LHCN-M2 (cell line): ENCODE measurements at places on chromosomes 12 and 14. TPM values are rescaled to one million over a fixed set of nuclear protein-coding genes. Genes with fewer than 3 reads are reported as not detected.

- peak; percentile 53 for DNase-seq
These were observed 69.4 kb downstream of the ATXN2 start for GRCh38 chr12:111529424-111530368.

- DNase-seq, result no peak
These were observed 10.9 kb upstream of the METAP2 start for GRCh38 chr12:95463050-95463449.

Gene COL2A1
- total RNA-seq, result not detected in 2 replicates

DNA sequence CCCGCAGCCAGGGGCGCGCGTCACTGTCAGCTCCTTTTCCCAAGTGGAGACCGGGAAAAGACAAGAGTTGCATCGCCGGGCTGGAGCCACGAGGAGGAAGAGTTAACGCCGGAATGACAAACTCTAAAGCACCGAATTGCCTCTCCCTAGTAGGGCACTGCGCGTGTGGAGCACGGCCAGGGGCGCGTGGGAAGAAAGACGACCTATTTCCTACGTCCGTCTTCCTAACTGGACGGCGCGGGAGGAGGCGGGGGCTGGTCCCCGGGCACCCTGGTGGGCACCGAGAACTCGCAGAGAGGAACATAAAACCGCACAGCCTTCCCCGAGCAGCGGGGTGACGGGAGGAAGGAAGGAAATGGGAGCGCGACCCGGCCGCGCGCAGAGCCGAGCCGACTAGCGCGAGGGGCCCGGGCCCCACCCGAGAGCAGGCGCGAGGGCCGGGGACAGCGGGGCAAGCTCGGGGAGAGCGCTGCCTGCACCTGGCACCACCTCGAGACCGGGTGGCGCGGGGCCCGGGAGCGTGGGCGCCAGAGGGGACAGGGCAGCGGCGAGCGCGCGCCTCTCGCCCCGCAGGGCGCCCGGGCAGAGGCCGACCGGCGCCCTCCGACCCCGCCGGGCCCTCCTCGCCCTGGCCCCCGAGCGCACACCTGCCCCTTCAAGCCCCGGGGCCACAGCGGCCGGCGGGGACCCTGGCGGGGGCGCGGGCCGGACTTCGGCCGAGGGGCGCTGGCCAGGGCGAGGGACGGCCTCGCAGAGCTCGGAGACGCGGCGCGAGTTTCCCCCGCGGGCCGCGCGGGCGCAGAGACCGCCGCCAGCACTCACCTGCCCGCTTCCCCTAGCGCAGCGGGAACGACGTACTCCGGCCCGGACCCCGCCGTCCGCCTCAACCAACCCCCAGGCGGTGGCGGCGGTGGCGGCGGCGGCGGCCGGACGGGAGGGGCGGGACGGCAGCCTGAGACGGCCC is at the start of gene SETD3:
Gene SETD3, minus strand, starts transcription at position 954 of the 964 bp plus-strand sequence. CDS start 15,054 bp downstream, outside the sequence.
- DNase-seq, result peak; percentile 60

DNA sequence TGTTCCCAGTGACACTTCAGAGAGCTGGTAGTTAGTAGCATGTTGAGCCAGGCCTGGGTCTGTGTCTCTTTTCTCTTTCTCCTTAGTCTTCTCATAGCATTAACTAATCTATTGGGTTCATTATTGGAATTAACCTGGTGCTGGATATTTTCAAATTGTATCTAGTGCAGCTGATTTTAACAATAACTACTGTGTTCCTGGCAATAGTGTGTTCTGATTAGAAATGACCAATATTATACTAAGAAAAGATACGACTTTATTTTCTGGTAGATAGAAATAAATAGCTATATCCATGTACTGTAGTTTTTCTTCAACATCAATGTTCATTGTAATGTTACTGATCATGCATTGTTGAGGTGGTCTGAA is 3.0 kb downstream of the FOS start:
- no peak for DNase-seq

Gene DAO
- total RNA-seq, result not detected in 2 replicates

- no peak for DNase-seq
These were observed 115.4 kb downstream of the SINHCAF start for GRCh38 chr12:31210541-31210940.

GRCh38 chr14:75927564-75928087 is 54.2 kb downstream of the TGFB3 start:
- no peak for DNase-seq

DNA sequence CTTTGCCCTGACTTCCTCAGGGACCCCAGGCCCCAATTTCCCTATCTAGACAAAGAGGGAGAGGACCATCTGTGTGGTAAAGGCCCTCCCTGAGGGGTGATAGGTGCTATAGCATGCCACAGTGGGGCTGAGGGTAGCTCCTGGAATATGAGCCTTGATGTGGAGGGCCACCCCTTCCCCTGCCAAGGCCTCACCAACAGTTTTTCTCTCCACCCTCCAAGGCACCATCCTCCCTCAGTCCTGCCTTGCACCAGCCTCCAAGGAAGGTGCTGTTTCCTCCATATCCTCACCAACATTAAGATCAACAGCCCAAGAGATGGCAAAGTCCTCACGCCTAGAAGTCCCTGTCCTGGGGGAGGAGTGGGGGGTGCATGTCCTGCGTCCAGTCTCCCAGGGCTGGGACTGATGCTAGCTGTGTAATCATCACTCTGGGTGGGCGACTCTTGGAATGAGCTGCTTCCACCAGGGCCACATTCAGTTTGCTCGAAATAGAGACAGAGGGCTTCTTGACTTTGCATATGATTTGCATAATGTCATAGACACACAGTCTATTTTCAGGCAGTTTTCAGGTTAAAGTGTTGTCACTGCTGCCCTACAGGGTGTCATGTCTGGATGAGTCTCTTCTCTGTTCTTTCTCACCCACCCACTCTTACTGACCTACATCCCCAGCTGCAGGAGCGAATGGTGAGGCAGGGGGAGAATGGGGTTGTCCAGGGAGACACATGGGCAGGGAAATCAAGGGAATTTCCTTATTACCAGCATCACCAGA is 17.4 kb downstream of the ACVRL1 start:
- DNase-seq, result no peak

Gene RNF212B
- not detected in 2 replicates for total RNA-seq

GRCh38 chr14:24237463-24237955 is 4.8 kb downstream of the GMPR2 start:
- peak; percentile 65 for DNase-seq

- DNase-seq, result peak; percentile 72
These were observed 559 bp upstream of the CKAP4 start for GRCh38 chr12:106248312-106248845.

Gene PLCZ1
- not detected in 2 replicates for total RNA-seq

Gene GPRC5A
- 1.7 and 2.6 TPM in 2 replicates for total RNA-seq
